Globus pallidus (tissue), 1 donor: ENCODE measurements at places on chromosomes 5 and 9.

DNA sequence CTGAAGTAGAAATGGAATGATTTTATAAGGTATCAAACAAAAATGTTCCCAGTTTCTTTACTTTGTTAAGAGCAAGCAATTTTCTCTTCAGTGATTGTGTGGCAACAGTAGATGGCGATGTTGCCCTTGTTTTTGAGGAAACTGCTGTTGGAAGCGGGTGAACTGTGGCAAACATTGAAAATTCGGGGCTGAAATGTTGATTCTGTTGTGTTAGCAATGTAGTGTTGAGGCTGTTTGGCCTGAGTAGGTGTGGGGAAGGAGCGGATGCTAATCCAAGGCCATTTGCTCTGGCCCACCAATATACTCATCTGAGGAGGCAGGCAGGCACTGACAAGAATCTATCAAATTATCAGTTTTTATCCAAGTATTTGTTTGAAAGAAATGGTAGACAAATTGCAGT, 129.8 kb downstream of the SLC12A2 start:
- peak; percentile 67 for DNase-seq

DNA sequence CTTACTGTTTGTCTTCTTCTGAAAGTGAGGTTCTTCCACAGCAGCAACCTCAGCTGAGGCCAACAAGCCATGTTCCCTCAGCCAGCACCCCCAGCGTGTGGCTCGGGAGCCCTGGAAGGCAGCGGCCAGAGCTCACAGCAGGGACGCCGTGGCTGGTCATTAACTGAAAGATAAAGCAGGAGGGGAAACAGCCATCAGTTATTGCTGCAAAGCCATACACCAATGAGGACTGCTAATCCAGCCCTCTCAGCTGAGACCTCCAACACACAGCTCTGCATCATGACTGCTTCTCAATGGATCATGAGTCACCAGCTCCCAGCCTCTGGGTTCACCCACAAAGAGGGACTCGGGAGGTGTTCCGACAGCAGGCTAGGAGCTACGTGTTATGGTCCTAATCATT, 24.3 kb downstream of the ABCA1 start:
- DNase-seq, result no peak

- peak; percentile 8 for DNase-seq
Observed at GRCh38 chr5:112201141-112201540, 217.9 kb downstream of the EPB41L4A start.

DNA sequence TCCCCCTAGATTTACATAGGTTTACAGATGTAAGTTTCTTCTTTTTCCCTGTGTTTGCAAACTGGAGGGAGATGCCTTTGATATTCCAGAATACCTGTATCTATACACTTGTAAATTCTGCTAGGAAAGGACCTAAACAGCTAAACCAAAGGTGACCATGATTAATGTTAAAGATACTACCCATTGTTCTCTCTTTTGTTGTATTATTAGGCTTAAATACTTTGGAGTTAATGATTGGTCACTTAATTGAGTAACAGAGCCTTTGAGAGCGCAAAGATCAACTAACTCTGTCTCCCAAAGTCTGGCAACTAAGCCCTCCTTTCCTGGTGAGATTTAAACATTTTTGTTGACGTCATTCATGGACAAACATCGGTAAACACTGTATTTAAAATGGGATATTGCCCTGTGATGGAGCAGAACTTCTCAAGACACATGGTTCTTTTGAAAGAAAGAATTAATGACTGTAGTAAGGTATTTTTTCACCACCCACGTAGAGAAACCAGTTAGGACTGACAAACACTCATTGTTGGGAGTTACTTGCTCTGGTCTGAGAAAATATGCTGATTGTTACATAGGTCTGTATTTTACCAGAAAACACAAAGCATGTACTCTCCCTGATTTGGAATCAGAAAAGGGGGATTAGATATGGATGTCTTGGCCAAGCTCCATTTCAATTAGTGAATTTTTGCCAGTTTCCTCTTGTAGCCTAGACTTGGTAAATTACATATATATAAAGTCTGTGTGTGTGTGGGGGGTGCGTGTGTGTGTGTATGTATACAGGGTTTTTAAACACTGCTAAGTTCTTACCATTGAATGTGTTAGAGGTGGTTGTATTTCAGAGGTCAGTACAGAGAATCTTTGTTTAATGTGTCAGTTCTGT, 4.6 kb downstream of the VCAN start:
- no peak for DNase-seq

DNA sequence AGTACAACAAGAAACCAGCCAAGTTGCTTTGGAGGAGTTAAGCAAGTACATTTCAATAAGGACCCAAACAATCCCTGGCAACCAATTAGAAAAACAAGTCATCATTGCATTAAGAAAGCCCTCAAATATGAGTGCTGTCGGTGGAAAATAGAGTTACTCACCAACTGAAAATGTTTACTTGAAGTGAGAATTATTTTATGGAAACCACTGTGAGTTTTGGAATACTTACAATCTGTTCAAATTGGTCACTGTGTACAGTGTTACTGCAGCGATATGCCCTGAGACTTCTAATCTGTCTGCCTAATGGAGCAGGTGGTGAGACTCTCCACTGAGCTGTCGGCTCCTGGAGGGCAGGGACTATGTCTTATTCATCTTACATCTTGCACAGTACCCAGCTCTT, 1073.2 kb upstream of the DMAC1 start:
- no peak for DNase-seq

- no peak for DNase-seq
Observed at GRCh38 chr5:6350277-6351090, 27.9 kb downstream of the MED10 start.

DNA sequence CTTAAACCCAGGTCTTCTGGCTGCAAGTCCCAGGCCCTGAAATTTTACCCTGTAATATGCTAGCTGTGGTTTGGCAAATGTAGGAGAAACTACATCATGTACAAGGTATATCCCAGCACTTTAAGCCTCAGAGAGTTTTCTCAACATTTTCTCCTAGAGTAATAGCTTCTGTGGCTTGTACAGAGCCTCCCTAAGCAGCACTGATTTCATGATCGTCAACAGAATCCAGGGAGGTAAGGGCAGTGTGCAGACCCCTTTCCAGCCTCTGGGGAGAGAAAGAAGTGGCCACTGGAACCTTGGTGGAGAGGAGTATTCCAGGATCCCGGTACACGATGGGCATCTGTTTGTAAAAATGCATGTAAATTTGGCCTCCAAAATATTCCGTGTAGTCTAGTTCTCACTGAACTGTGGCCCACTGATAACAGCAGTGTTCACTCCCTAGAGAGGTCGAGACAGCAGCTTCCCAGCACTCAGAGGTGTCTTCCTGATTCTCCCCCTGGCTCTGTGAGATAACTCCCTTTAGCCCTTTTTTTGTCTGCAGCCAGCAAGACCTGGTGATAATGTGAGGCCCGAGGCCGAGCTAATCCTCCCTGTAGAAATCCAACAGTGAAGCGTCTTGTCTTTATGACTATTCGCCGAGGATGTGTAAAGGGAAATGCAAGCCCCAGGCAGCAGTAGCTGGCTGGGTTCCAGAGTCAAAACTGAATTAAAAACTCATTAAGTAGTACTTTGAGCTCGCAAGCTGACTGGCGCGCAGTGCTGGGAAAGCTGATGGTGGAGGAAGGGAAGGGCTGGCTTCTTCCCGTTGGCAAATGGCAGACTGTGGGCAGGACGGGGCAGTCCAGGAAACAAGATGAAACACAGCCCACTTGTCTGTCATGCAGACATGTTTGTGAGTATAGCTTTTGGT, 59.0 kb downstream of the MAP1B start:
- peak; percentile 80 for DNase-seq

DNA sequence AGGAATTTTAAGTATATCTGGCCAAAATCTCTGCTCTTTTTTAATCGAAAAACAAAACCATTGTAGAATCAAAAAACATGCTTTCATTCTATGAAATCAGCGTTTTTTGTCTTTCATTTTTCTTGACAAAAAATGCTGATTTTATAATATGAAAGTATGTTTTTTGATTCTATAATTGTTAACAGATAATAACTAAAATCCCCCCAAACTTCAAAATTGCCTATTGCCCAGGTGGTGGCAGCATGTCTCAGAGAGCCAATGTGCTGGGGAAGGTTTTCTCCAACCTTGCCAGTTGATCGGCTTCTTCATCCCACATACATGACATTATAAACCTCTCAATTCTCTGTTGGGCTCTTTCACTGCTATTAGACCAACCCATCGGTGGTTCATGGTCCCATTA, 5.1 kb upstream of the SMIM15 start:
- DNase-seq, result peak; percentile 45

GRCh38 chr5:172129256-172129910, 58.6 kb downstream of the STK10 start:
- no peak for DNase-seq

DNA sequence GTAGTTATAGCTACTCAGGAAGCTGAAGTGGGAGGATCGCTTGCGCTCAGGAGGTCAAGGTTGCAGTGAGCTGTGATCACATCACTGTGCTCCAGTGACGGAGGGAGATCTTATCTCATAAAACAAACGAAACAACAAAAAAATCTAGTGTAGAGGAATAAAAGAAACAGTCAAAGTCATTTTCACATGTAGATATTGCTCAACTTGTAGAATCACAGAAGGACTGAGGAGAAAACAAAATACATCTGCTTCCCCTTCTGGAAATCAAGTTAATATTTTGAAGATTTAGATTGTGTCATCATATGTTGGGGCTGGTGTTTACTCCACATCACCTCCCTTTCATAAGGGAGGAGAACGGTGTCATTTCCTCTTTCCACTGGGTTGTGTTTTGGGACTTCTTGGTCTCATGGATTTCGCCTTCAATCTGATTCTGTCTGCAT, 8.2 kb upstream of the SLC46A2 start:
- no peak for DNase-seq

DNA sequence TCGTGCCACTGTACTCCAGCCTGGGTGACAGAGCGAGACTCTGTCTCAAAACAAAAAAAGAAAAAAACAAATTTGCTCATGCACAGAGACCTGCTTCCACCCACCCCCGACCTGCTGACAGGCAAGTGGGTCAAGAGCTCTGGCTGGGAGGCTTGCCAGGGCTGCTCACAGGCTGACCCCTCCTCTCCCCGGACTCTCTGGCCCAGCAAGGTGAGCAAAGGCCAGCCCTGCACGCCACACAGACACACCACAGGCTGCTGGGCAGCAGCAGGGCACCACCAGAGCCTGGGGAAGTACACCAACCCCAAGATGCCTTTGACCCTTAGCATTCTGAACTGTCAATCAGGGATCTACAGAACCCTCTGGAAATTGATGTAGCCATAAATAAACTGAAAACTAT, 29.2 kb downstream of the NSUN2 start:
- no peak for DNase-seq
